ENCODE measurements at places on chromosomes 1 and 21. TPM values are rescaled to one million over a fixed set of nuclear protein-coding genes. Genes with fewer than 3 reads are reported as not detected.

The CNR2 gene
- total RNA-seq = 0.18 TPM

The HSPG2 gene
- total RNA-seq = 0.72 TPM

The UBXN10 gene
- 0.38 TPM for total RNA-seq

The RGS1 gene
- 56.8 TPM for total RNA-seq

The PCP4L1 gene
- not detected for total RNA-seq

The NAXE gene
- total RNA-seq = 69.1 TPM

The TFF3 gene
- not detected for total RNA-seq

The APCS gene
- not detected for total RNA-seq

Data from CD8-positive, alpha-beta memory T cell (primary cell).